ENCODE measurements at places on chromosomes 13 and 19.

DNA sequence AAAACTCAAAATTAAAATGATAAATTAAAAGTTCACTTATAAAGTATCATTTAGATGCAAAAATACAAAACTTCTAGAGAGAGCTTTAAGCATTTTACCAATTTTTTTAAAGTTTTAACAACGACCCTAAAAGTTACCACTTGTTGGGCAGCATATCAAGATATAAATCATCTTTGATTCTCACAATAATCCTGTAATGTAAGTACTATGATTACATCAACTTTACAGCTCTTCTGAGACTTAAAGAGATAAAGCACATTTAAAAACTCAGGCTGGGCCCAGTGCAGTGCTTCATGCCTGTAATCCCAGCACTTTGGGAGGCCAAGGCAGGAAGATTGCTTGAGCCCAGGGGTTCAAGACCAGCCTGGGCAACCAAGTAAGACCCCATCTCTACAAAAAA lies 202.7 kb upstream of the GPC6 start:
- DNase-seq, result no peak

GRCh38 chr19:46959894-46960556 lies 59.6 kb upstream of the NPAS1 start:
- DNase-seq, result no peak

GRCh38 chr19:9622531-9622930 lies 1.5 kb upstream of the ZNF561 start:
- DNase-seq, result no peak

GRCh38 chr13:24921881-24922280 lies 157.9 kb downstream of the RNF17 start:
- no peak for DNase-seq

- DNase-seq, result no peak
These were observed 1.4 kb upstream of the PAN3 start for GRCh38 chr13:28136916-28137315.

GRCh38 chr19:35483089-35483488 lies 7.2 kb downstream of the KRTDAP start:
- DNase-seq, result no peak

- DNase-seq, result no peak
These were observed 83.7 kb downstream of the NALCN start for GRCh38 chr13:101332583-101332982.

DNA sequence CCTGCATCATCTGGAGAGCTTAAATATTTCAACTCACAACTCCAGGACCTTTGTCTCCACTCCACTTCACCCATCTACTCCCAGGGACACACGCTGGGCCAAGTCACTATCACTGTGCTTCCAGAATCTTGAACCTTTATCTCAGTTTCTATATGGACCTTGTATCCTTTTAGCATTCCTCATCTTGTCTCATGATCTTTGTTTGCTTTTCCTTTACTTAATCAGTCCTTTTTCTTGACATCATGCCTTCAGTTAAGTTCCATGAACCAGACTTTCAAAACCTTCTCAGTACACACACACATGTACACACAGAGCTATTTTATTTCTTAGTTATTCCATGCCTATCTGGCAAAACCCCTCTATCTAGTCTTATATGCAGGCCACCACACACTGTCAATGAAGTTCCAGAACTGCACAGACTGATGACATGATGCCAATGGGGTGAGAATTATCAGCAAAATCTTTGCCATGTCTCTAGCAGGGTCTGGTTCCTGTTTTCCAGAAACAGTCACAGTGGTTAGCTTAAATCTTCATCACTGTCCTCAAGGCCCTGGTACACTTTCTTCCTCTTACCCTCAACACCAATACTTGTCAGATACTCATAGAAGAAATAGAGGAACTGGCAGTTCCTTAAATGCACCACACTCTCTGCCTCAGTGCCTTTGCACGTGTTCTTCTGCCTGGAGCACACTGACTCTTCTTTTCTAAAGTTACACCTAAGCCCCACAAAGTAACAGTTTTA lies 77.6 kb upstream of the STARD13 start:
- DNase-seq, result no peak

- DNase-seq, result peak; percentile 24
These were observed 26.4 kb upstream of the TPTE2 start for GRCh38 chr13:19587635-19588300.

- DNase-seq, result no peak
These were observed 6.2 kb upstream of the NBEA start for GRCh38 chr13:34935841-34936240.

DNA sequence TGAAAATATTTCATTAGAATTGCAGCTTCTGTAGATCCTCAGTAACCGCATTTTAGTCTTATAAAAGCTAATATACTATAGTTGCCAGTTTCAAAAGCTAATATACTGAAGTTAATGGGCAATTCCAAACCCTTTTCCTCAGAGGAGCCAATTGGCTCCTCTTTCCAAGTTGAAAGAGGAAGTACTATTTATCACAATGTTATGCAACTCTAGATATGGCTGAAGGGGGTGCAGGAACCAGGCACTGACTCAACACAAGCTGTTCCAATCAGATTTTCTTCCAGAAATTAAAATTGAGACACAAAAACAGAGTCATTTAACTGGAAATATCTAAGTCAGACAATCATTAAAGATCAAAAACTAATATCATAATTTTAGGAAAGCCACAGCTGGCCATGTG lies 258.9 kb downstream of the PCDH20 start:
- no peak for DNase-seq

DNA sequence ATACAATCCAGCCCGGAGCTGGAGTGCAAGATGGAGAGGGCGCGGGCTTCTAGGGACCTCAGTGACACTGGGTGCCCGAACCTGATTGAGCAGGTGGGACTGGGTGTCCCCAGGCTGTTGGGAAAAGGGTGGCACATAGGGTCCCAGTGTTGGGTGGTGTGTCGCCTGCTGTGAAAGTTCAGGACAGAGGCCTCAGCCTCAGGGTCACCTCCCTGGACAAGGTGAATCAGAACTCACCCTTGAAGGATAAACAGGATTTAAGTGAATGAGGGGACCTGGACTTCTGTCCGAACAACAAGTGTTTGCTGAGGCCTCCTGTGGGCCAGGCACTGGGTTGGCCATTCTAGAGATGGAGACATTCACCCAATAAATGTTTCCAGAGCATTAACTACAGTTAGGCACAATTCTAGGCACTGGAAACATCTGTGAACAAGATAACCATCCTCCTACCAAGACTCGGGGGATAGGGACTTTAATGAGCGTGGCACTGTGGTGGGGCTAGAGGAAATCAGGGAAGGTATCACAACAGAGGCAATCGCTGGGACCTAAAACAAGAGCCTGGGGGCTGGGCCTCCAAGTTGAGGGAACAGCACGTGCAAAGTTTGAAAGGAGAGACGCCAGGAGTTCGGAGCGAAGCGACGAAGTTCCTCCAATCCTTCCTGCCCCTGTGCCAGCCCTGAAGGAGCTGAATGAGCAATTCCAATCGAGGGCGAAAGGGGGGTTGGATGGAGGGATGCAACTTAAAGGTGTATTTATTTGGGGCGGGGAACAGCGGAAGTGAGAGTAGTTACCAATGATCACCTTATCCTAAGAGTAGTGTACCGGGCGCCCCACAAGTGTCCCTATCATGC lies 921 bp upstream of the POLD1 start:
- DNase-seq, result no peak
